SJSA1 (cell line): ENCODE measurements at places on chromosomes 2 and 18. TPM values are rescaled to one million over a fixed set of nuclear protein-coding genes. Genes with fewer than 3 reads are reported as not detected.
A peak's percentile ranks its signal among the peaks of the same experiment; 100 is the strongest.

GRCh38 chr18:31093294-31093693 lies 8.9 kb downstream of the DSC2 start:
- H3K27ac ChIP-seq = no peak overlapping the region
- DNase-seq = no peak

DNA sequence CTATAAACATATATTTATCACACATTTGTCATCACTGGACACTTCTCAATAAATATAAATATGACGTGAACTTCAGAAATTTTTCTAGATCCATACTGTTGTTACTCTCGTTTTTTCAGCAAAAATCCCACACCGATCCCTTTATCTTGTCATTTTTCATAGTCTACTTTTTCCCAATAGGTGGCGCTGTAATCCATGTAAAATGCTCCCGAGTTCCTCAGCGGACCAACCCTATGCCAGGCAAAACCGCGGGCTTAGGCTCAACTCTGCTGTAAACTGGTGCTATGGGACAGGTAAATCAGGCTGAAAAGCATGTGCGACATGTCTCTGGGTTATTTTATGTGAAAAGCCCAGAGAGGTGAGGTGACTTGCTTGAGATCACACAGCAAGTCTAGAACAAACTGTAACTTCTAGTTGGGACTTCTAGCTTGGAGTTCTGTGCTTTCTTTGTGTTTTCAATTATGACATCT lies 104.0 kb downstream of the COBLL1 start:
- no peaks in the 10 kb centered on the region for H3K36me3 ChIP-seq
- H3K4me3 ChIP-seq = no peak overlapping the region

- DNase-seq = no peak
- H3K4me3 ChIP-seq = no peak overlapping the region
- H3K27ac ChIP-seq = no peak overlapping the region
- H3K27me3 ChIP-seq = no peaks in the 10 kb centered on the region
- no peaks in the 10 kb centered on the region for H3K36me3 ChIP-seq
- H3K4me1 ChIP-seq = no peaks in the 10 kb centered on the region
Measured at GRCh38 chr2:23571527-23572282, 186.7 kb downstream of the KLHL29 start.

- no peak overlapping the region for H3K4me3 ChIP-seq
- H3K4me1 ChIP-seq = peaks cover 6% of the 10 kb centered on the region; the same call in 1 of the 2 replicates
- no peaks in the 10 kb centered on the region for H3K36me3 ChIP-seq
- no peak overlapping the region for H3K27ac ChIP-seq
Measured at GRCh38 chr2:232349546-232349945, 29.0 kb upstream of the ALPP start.

DNA sequence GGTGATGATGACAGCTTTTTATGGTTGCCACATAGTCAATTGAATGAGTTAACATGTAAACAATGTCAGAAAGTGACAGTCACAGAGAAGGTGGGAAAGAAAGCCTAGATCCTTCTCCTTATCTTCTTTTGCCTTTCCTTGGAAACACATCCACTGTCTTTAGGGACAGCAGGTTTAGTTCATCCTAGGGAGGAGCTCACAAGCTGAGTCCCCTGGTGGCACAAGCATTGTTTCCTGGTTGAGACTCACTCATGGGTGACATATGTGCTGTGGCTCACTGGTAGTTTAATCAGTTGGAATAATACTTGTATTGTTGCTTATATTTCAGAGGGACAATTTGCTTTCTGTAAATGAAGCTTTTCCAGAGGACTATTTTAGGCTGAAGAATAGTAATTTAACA lies 598.5 kb downstream of the CNTNAP5 start:
- H3K36me3 ChIP-seq = no peaks in the 10 kb centered on the region
- DNase-seq = no peak
- H3K4me1 ChIP-seq = no peaks in the 10 kb centered on the region
- H3K27me3 ChIP-seq = no peaks in the 10 kb centered on the region
- no peak overlapping the region for H3K27ac ChIP-seq
- H3K4me3 ChIP-seq = no peak overlapping the region

GRCh38 chr2:9276074-9276473 lies 69.5 kb downstream of the ASAP2 start:
- H3K4me1 ChIP-seq = peaks cover 5% of the 10 kb centered on the region
- H3K27me3 ChIP-seq = no peaks in the 10 kb centered on the region
- H3K27ac ChIP-seq = no peak overlapping the region

- DNase-seq = no peak
- no peaks in the 10 kb centered on the region for H3K4me1 ChIP-seq
- H3K27me3 ChIP-seq = no peaks in the 10 kb centered on the region
- no peak overlapping the region for H3K27ac ChIP-seq
Measured at GRCh38 chr2:205998583-205998982, 87.4 kb downstream of the INO80D start.

DNA sequence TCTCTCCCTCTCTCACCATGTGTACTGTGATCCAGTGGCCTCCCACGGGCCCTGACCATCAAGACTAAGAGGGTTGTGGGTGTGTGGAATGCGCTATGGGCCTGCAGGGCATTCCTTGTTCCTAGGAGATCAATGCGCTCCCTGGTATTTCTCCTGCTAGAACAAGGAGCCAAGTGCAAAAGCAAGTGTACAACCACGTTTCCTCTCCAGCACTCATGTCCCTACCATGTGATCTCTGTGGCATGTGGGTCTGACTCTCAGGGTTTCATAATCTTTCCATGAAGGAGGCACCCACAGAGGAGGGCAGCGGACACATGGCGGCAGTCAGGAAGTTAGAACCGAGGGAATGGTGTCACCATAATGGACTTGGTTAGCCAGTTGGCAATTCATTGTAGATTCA lies 91.4 kb downstream of the MAPK4 start:
- no peak overlapping the region for H3K4me3 ChIP-seq
- no peaks in the 10 kb centered on the region; the same call in 1 of the 2 replicates for H3K27me3 ChIP-seq
- no peak for DNase-seq

DNA sequence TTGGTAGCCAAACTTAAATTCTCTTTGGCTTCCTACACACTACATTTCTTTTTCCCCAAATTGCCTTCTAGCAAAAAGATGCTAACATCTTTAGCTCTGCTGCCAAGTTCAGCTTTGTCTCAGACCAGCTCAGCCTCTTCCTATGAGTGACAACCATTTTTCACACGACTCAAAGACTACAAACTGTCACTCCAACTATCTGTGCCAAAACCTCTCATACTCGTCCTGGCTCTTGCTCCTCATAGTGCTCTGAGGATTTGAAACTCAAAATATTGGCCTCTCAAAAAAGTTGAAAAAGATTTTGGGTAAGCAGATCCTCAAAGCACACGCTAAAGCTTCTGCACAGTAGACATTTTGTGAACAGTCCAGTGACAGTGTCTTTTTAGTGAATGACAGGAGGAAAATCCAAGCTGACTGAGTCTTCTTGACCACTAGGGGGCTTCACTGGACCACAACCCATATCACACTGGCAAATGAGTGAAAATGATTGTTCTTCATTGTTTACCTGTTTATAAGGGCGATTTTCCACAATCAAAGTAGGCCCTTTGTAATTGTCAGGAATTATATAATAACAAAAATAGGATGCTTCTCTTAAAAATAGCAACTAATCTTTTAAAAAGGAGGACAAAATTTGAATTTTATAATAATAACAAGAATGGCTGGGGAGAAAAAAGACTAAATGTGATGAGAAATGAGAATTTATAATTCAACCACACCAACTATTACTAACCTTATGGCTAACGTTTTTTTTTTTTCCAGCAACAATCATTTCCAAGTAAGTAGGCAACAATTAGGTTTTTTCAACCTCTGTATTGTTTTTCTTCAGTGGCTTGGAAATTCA lies 85.5 kb upstream of the PGAP1 start:
- no peak overlapping the region for H3K4me3 ChIP-seq
- no peaks in the 10 kb centered on the region for H3K36me3 ChIP-seq
- H3K27ac ChIP-seq = no peak overlapping the region
- no peaks in the 10 kb centered on the region; the same call in 1 of the 2 replicates for H3K27me3 ChIP-seq
- no peak for DNase-seq
- H3K4me1 ChIP-seq = no peaks in the 10 kb centered on the region

DNA sequence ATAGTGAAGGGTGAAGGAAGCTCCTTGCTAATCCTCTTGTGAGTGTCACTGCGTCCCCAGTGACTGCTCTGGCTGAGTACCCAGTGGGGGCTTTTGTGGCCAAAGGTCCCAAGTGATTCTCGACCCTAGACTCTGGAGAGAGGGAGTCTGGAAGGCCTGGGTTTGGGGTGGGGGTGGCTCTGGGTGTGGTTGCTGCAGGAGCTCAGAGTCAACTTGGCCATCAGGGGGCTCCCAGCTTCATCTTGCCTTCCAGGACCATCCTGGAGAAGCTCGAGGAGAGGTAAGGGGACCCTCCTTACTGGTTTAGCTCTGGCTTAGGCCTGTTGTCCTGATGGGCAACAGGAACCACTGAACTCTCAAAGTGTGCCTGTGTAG lies 592 bp downstream of the PSD4 start:
- H3K27me3 ChIP-seq = no peaks in the 10 kb centered on the region
- no peaks in the 10 kb centered on the region for H3K4me1 ChIP-seq
- no peak overlapping the region for H3K4me3 ChIP-seq

DNA sequence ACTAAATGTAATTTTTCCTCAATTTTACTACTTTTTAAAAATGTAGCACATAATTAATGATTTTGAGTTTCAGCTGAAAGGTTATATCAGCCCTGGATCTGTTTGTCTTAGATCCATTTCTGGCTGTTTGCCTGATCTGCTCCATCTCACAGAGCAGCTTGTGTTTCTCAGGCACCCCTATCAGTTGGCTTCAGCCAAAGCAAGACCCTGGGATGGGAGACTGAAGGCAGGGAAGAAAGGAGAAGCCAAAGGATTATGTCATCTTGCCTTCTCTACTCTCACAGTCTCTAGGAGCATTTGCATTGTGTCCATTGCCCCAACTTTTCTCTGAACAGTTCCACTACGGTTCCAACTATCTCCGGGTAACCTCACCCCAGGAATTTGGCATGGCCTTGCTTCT lies 110.5 kb downstream of the CCDC148 start:
- DNase-seq = no peak
- H3K36me3 ChIP-seq = no peaks in the 10 kb centered on the region
- no peaks in the 10 kb centered on the region for H3K27me3 ChIP-seq

DNA sequence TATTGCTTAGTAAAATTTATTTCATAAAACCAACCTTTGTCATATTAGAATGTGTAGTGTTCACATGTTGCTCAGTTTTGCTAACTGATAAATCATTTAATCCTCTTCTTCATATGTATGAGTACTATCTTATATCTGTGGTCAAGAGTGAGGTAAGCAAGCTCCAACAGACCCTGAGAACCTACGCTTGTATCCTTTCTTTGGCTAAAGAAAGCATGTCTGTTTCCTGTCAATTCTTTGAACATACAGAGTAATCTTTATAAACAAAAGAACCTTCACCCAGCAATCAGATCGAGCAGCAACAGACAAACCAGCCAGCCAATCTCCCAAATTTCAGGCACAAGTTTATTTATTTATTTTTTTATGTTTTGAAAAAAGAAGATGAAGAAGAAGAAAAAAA lies 6.4 kb downstream of the ADCYAP1 start:
- peaks cover 10% of the 10 kb centered on the region for H3K4me1 ChIP-seq
- no peak overlapping the region for H3K27ac ChIP-seq
- H3K4me3 ChIP-seq = no peak overlapping the region
- peaks cover 58% of the 10 kb centered on the region for H3K27me3 ChIP-seq
- DNase-seq = no peak

GRCh38 chr2:46562451-46562840 lies 83.1 kb downstream of the TMEM247 start:
- DNase-seq = no peak
- H3K27me3 ChIP-seq = no peaks in the 10 kb centered on the region
- peaks cover 4% of the 10 kb centered on the region; the same call in 1 of the 2 replicates for H3K4me1 ChIP-seq
- H3K4me3 ChIP-seq = no peak overlapping the region
- no peak overlapping the region for H3K27ac ChIP-seq
- H3K36me3 ChIP-seq = peaks cover 17% of the 10 kb centered on the region

GRCh38 chr2:21543630-21544029 lies 419.9 kb downstream of the TDRD15 start:
- no peaks in the 10 kb centered on the region for H3K36me3 ChIP-seq
- H3K4me1 ChIP-seq = no peaks in the 10 kb centered on the region
- no peak for DNase-seq
- H3K27me3 ChIP-seq = no peaks in the 10 kb centered on the region

DNA sequence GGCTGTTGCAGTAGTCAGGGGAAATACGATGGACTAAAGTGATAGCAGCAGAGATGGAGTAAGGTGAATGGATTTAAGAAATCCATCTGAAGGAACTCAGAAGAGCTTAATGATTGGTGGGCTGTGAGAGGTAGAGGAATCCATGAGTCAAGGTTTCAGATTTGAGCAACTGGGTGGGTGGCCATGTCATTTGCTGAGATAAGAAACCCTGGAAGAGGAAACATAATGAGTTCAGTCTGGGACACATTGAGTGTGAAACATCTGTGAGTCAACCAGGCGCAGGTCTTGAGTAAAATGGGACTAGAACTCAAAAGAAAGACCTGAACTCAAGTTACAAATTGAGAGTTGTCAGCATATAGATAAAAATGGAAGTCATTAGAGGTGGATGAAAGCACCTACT lies 19.7 kb upstream of the ASNSD1 start:
- H3K36me3 ChIP-seq = no peaks in the 10 kb centered on the region
- H3K27ac ChIP-seq = no peak overlapping the region
- no peaks in the 10 kb centered on the region for H3K27me3 ChIP-seq
- no peak overlapping the region for H3K4me3 ChIP-seq

DNA sequence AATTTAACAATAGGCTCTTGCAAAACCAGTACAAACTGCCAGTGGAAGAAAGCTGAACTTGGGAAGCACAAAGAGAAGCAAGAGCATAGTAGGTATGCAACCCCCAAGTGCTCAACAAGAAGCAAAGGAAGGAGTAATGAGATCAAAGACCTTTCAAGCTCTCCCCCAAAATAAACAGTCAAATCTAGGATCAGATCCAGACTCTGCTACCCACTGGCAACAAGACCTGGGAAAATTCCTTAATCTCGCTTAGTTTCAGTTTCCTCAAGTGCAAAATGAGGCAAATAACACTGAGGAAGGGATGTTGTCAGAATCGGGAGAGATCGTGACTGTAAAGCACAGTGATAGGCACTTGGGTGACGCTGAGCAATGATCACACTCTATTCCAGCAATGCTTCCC lies 329.2 kb downstream of the TNS1 start:
- H3K4me1 ChIP-seq = no peaks in the 10 kb centered on the region
- DNase-seq = no peak
- H3K36me3 ChIP-seq = no peaks in the 10 kb centered on the region

- peaks cover 11% of the 10 kb centered on the region for H3K4me1 ChIP-seq
- H3K27me3 ChIP-seq = no peaks in the 10 kb centered on the region
- H3K27ac ChIP-seq = no peak overlapping the region
- DNase-seq = no peak
- H3K36me3 ChIP-seq = no peaks in the 10 kb centered on the region
- no peak overlapping the region for H3K4me3 ChIP-seq
Measured at GRCh38 chr2:19178175-19178574, 180.2 kb downstream of the OSR1 start.

GRCh38 chr18:10928772-10929373 lies 220.5 kb downstream of the PIEZO2 start:
- H3K27me3 ChIP-seq = no peaks in the 10 kb centered on the region
- 0 out of 2 replicates have a peak overlapping the region, but pooled peaks have one; percentile 95 for H3K27ac ChIP-seq
- no peak for DNase-seq
- peaks cover 43% of the 10 kb centered on the region for H3K4me1 ChIP-seq

- no peaks in the 10 kb centered on the region for H3K27me3 ChIP-seq
- H3K4me1 ChIP-seq = peaks cover 53% of the 10 kb centered on the region
- H3K36me3 ChIP-seq = no peaks in the 10 kb centered on the region
- DNase-seq = no peak
- no peak overlapping the region for H3K27ac ChIP-seq
- no peak overlapping the region for H3K4me3 ChIP-seq
Measured at GRCh38 chr2:21449881-21450280, 326.1 kb downstream of the TDRD15 start.

Gene NPPC
- total RNA-seq = not detected in 2 replicates

Gene MALL
- not detected in 2 replicates for total RNA-seq

Gene FOXI3
- not detected in 2 replicates for total RNA-seq

Gene PDE1A
- not detected in 2 replicates for total RNA-seq

Gene CYP1B1
- total RNA-seq = 5.6 and 9.8 TPM in 2 replicates

Gene VIL1
- not detected in 2 replicates for total RNA-seq

Gene NEUROD1
- total RNA-seq = not detected in 2 replicates

Gene SLC5A7
- total RNA-seq = not detected in 2 replicates

Gene IL37
- not detected in 2 replicates for total RNA-seq
